ENCODE measurements at places on chromosomes 7 and 10.

DNA sequence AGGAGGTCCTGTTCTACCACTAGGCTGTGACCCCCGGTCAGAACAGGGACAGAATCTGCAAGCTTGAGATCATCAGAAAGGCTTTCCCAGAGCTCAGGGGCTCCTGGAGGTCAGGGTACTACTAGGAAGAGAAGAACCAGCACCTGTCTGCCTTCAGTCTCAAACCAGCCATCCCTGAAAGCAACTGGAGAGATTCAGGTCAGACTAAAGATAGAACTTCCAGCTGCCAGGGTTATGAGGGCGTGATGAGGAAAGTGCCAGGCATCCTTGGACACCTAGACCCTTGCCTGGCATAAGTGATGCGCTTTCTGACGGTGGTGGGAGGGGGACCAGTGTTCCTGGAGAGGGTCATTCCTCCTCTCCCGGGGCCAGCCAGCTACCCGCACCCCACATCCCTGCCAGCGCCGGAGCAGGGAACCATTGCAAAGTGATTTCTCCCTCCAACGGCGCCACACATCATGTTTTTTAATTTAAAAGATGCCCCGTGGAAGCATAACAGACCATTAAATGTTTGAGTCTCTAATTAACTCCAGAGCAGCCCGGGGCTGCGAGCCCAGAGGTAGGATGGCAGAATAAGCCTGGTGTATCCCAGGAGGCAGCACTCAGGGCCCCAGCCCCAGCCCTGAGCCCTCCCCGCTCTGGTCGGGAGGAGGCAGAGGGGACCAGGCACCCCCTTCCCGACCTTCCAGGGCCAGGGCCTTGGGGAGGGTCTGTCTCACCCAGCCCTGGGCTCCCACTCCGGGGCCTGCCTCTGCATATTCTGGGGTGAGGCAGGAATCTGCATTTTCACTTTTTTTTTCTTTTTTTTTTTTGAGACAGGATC lies 64.0 kb downstream of the ELFN1 start:
- DNase-seq = no peak

DNA sequence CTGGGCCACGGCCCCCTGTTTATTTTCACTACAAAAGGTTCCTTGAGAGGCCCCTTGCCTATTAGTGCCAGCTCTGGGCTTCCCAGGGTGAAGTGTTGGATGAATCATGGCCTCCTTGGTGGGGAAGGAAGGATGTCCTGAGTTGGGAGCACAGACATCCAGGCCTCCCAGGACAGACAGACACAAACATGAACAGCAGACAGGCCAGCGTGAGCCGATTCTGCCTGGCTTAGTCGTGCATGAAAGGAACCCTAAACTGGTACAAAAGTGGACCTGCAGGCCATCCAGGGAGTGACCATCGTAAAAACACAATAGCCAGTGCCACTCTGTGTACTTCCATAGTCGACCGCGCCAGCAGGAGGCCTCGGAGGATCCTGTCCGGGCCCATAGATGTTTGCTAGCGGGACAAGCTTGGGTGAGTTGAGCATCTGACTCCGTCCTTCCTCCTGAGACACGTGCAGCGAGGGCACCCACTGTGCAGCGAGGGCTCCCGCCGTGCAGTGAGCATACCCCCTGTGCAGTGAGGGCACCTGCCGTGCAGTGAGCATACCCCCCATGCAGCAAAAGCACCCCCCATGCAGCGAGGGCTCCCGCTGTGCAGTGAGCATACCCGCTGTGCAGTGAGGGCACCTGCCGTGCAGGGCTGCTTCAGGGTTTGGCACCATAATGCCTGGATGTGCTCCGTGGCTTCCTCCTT lies 51.3 kb upstream of the PRKAR1B start:
- no peak for DNase-seq

- DNase-seq = no peak
Measured at GRCh38 chr7:101223528-101223927, 5.6 kb downstream of the ZNHIT1 start.

- DNase-seq = no peak
Measured at GRCh38 chr7:46939558-46939957, 642.4 kb downstream of the TNS3 start.

- peak; percentile 98 for DNase-seq
Measured at GRCh38 chr7:1532456-1533254, 2.2 kb downstream of the MAFK start.

DNA sequence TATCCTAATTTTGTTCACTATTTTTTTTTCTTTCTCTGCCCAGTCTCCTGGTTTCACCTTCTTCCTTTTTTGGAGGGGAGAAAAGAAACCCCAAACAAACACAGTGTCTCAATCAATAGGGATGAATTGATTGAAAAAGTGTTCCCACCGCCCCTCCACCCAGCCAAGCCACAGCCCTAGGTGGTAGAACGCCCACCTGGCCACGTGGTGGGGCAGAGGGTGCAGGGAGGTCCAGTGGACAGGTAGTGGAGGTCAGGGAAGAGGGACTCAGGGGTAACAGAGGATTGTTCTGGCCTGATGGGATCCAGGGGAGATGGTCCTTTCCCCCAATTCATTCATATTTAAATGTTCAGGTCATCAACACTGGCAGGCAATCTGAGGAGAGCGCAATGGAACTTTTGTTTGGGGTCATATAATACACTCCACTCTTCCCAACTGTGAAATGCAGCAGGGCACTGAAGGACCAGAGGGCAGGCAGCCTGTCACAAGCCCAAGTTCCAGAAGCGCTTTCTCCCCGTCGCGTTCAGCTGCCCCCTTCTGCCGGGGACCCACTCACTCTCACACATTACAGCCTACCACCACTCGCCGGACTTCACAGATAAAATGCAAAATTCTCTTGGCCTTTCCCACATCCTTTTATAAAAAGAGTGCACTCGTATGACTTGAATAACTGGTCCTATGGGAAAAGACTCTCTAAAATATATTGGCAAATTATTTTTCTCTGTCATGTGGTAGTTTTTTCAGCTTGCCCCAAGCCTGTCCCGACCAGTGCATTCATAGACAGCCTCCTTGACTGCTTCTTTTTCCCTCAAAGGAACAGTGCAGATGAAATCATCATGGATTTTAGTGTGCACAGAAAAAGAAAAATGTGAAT lies 1.6 kb downstream of the INHBA start:
- DNase-seq = no peak

GRCh38 chr10:78292982-78293865 lies 259.6 kb downstream of the RPS24 start:
- DNase-seq = no peak

GRCh38 chr7:100358027-100358856 lies at the start of gene PILRB:
Gene PILRB (plus strand): TSS chr7:100358117. CDS start chr7:100358303, 186 bp downstream.
- no peak for DNase-seq

DNA sequence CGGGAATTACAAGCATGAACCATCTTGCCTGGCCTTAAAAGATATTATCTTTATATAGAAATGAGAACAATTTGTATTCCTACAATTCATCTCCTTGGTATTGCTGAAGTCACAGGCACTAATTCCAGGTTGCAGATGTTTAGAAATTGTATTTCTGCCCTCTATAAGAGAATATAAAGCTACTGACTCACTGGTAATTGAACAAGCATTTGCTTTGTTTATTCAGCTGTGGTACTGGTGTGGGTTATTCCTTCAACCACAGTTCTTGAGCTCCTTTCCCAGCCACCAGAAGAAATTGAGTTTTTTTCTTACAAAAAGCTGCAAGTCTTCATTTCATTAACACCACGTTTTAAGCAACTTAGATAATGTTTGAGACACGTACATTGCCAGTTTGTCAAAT lies 29.0 kb upstream of the MPP7 start:
- DNase-seq = no peak

DNA sequence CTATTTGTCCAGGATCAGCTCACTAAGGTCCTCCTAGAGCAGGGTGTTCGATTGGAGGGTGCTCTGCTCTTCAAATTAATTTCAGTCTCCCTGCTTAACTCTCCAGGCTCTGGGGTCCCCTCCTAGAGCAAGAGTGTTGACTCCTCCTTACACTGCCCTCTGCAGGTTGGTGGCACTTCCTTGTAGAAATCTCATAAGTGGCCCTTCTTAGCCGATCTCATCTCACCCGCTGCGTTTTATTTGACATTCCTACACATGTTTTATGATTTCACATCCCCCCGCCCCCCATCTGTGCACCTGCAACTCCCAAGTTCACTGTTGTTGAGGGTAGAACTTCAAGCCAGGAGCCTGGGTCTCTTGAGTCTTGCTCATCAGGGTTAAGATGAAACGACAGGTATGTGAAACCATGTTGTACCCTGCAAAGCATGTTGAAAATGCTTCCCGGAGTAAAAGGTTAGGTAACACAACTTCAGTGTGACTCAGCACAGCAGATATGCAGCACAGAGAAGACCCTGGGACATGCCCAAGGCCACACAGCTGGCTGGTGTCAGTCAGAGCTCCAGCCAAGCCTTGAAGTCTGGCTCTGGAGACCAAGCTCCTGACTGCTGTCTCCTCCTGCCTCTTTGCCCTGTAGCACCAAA lies 171.2 kb downstream of the PRKAG2 start:
- DNase-seq = peak; percentile 40

DNA sequence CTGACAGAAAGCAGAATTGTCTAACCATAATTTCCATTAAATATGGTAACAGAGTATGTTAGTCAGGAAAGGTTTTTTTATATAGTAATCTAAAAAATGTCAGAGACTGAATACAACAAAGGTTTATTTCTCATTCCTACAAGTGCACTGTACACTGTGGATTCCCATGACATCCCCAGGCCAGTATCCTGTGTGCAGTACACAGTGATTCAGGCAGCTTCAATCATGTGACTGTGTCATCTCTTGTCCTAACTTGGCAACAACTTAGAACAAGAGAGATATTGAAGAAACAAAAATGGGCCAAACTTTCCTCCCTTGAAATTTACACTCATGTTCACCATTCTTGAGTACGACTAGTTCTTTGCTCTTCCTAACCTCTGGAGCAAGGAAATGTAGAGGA lies 189.8 kb upstream of the SEMA3A start:
- DNase-seq = no peak

- DNase-seq = no peak
Measured at GRCh38 chr7:52168085-52168484, 851.5 kb upstream of the COBL start.

- DNase-seq = no peak
Measured at GRCh38 chr7:134350709-134351108, 34.0 kb upstream of the SLC35B4 start.

GRCh38 chr7:1193593-1194424 lies 33.8 kb upstream of the ZFAND2A start:
- peak; percentile 50 for DNase-seq

GRCh38 chr7:94367949-94368348 lies 26.7 kb upstream of the COL1A2 start:
- no peak for DNase-seq

DNA sequence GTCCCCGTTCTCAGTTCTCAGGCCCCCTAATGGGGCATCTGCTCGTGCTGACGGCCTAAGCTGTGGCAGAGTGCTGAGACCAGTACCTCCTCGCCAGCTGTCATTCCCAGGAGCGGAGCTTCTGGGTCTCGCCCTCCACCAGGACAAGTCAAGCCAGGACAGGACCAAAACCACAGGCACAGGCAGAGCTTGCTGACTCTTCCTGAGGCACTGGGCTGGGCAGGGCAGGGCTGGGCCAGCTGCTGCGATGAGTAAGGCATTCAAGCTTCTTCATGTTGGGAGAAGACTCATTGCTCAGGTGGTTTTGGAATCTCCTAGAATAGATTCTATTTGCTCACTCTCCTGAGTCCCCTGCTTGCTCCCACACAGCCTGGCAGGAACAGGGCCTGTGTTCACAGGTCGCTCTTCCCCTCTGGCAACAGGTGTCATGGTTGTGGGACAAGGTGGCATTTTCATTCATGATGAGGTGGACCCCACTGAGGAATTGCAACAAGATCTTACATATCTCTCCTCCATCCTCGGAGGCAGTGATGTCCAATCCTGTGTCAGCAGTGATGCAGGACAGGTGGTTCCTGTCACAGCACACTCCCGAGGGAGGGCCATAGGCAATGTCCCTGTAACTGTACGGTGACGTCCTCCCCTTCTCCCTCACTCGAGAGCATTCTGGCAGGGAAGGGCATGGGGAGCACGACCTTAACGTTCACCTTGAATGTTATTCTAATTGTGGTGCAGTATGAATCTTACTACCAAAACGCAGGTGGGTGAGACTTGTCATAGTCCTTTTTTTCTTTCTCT lies 17.0 kb upstream of the SH3PXD2A start:
- peak; percentile 41 for DNase-seq

GRCh38 chr7:139362302-139362701 lies 2.6 kb downstream of the LUC7L2 start:
- no peak for DNase-seq

GRCh38 chr7:2465928-2466327 lies 10.3 kb downstream of the GRIFIN start:
- DNase-seq = no peak

GRCh38 chr7:124263232-124263827 lies 230.5 kb upstream of the TMEM229A start:
- no peak for DNase-seq

DNA sequence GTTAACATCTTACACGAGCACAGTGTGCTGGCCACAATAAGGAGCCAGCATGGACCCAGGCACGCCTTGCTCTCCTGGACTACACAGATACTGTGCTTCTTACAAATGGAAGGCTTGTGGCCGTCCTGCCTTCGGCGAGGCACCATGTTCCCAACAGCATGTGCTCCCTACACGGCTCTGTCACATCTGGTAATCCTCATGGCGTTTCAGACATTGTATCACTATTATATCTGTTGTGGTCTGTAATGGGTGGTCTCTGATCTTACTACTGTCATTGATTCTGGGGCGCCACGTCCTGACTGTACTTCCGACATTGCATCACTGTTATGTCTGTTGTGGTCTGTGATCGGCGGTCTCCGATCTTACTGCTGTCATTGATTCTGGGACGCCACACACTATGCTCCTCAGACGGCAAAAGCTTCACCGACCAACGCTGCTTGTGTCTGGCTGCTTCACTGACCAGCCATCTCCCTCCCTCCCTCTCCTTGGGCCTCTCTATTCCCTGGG lies 195.4 kb downstream of the MAD1L1 start:
- no peak for DNase-seq

DNA sequence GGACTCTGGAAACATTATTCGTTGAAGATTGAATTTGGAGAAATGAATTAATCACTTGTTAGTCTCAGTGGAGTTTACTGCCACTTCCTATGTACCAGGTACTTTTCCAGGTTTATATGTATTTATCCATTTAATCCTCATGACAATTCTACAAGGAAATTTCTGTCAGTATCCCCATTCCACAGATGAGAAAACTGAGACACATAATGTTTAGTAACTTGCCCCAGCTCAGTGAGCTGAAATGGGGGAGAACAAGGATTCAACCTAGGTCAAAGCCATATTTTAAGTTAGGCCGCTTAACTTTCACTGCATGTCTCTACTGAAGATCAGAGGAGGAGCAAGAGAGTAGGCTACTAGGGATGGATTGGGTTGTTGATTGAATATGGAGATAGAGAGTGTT lies 4.6 kb upstream of the SCIN start:
- DNase-seq = no peak
